ENCODE measurements at places on chromosomes 1 and 21.

DNA sequence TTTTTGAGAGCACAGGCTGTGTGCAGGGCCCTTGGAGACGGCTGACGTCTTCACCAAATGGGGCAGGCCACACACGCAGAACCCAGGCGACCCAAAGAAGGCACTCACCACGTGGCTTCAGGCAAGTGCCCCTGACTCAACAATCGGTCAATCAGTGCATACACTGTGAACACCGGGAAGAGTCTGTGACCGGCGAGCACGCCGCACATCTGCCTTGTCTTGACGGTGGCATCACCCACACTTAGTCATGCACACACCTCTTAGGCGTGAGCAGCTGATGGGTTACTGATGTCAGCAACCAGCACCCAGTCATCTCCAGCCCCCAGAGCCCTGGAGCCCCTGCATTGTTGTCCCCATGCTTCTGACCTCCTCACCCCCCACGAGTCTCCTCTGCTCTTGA, 4.9 kb upstream of the LRRC3 start:
- DNase-seq, result no peak

DNA sequence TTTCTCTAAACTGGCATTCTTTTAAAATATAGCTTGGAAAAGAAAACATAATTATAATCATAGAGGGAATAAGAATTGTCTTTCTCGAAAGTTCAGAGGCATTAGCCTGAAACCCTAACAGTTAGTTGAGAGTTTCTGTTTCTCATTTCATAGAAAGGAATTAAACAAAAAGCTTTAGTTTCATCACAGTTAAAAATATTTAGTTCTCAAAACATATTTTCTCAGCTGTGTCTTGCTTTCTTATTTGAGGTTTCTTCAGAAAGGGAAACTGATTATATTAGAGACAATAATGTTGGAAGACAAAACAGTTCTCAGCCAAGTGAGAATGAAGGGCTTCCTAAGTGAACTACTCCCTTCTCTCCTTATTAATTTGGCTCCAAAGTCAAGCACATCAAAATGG, 75.4 kb upstream of the C1orf105 start:
- no peak for DNase-seq

GRCh38 chr1:18761948-18762840, 97.3 kb downstream of the TAS1R2 start:
- no peak for DNase-seq

- no peak for DNase-seq
These were observed 364.5 kb upstream of the DUSP10 start for GRCh38 chr1:222106377-222106776.

GRCh38 chr21:41580758-41581554, 73.0 kb upstream of the TMPRSS2 start:
- no peak for DNase-seq

DNA sequence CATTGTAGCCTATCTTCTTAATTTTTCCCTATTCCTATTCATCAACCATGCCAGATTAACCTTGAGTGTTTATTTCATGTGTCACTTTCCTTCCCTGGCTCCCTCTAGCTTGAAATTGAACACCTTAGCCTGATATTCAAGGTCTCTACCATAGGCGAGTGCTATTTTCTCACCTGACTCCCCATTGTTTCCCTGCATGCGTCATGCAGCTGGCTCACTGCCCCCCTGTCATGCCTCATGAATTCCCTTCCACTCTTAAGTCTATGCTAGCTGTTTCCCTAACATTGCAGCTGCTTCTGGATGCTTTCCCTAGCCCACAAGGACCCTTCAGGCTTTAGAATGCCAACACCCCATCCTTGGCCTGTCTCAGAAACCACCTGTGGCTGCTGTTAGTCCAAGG, 56.7 kb upstream of the CD1D start:
- DNase-seq, result no peak

DNA sequence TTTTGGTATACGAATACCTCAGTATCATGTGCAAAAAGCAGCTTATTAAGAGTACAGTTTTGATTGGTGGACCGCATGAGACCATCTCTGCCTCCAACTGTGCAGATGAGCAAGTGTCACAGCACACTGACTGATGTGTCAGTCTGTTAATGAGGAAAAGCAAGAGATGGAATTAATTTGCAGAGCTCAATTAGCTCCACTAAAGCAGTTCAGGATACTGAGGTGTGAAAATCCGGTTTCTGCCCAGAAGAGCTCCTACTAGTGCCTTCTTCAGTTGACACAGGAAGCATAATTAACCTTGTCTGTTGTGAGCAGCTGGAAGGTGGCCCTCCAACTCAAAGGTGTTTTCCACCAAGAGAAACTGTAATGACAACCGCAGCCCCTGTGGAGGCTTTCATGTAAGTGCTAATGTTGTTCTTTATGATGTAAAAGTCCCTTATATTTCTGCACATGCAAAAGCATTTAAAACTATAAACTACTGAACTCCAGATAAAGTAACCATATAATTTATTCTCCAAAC, 44.3 kb downstream of the PCNX2 start:
- no peak for DNase-seq

GRCh38 chr1:220031287-220031686, 15.0 kb downstream of the EPRS1 start:
- DNase-seq, result no peak

- DNase-seq, result peak; percentile 92
These were observed 645 bp downstream of the IVNS1ABP start for GRCh38 chr1:185316163-185317033.

GRCh38 chr21:30680586-30680985, 37.9 kb downstream of the KRTAP20-3 start:
- no peak for DNase-seq

DNA sequence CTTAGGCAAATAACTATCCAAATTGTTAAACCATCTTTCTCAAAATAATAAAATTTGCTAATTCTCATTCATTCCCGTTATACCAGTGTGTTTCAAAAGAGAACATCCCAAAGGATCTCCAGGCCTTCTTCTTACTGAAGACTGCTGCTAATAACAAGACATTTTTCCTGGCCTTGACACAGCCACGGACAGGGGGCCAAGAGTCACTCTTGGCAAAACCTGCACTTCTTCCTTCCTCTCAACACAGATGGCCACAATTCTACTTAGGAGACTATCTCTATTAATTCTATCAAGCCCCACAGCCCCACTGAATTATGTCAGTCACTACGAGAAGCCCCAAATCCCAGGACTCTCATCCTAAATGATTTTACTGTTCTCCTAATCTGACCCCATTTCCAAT, 86.0 kb downstream of the EVI5 start:
- no peak for DNase-seq

- peak; percentile 73 for DNase-seq
These were observed 794 bp downstream of the NID1 start for GRCh38 chr1:236063919-236064673.

DNA sequence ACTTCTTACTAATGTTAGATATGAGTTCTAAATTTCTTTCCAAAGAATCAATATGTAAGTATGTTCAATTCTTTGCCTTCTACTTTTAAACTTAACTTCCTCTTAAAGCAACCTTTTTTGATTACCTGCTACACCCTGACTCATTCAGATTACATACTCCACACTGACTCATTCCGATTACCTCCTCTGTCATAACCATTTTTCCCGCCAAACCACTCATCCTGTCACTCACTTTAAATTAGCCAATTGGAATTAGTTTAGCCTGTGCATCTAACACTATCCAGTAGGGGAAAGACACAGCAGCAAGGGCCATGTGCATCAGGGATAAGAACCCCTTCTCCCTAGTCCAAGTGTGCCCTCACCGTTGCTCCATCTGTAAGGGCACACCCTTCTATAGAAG, 815.5 kb downstream of the BRINP3 start:
- peak; percentile 8 for DNase-seq

GRCh38 chr21:39105341-39105765, 77.9 kb downstream of the PSMG1 start:
- DNase-seq, result peak; percentile 35

DNA sequence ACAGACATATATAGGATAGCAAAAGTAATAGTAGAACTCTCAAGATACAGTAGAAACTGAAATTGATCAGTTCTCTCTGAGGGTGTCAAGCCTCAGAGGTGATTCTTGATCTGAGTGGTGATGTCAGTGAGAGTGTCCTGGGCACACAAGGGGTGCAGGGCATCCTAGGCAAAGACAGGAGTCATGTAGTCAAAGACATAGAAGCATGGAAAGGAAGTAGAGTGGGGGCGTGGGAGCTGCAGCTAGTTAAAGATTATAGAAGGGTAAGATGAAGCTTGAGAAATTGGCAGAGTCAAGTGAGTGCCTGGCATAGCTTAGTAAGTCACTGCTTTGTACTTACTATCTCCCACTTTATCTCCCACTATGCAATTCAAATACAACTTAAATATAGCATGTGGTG, 22.8 kb downstream of the CDC7 start:
- peak; percentile 14 for DNase-seq

GRCh38 chr1:22831729-22832413, 121.2 kb downstream of the EPHB2 start:
- peak; percentile 86 for DNase-seq

DNA sequence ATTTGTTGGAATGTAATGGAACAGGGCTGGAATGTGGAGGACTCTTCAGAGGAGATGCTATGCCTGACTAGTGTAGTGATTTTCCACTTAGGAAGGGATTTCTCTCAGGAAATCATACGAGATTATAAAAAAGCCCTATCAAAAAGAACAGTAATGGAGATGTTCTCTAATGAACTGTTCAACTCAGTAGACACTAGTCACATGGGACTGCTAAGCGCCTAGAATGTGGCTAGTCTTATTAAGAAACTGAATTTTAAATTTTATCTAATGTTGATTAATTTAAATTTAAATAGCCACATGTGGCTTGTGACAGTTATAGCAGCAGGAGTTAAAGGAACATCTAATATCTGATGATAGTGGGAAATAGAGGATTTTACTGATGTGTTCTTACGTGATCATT, 94.0 kb downstream of the SLC35F3 start:
- DNase-seq, result no peak

GRCh38 chr1:66439031-66439740, 94.8 kb upstream of the SGIP1 start:
- DNase-seq, result peak; percentile 68

DNA sequence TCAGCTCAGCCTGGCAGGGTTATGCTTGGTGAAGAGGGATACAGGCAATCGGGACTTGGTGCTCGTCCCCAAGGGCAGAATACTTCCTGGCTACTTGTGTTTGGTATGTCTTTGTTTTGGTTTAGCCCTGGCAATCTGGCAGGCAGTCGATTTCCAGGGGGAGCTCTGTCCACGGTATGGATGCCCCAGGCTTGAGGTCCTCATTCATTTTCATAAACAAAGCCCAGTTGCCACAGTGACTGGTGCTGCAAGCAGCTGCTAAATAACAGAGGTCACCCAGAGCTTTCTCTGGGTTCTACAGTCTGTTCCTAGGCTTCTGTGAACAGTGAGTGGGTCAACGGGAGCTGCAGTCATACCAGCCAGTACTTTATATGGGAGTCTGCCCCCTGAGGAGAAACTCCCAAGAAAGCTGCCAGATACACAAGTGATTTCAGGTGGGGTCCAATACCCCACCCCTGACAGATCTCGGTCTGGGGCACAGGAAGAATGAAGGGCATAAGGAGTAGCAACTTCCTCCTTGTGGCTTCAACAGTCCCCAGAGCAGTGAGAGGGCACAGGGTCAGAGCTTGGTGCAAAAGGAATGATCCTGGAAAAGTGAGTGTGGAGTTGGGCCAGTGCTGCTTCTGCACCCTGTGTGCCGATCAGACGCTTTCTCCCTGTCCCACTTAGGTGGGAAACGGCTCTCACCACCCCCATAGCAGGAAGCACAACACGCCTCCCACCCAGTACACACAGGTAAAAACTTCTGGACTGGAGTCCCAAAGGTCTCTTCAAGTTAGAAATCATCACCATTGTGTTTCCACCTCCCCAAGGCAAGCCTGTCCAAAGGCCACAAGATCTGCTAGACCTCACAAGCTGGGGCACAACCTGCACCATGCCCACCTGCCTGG, 55.5 kb downstream of the TGFBR3 start:
- DNase-seq, result peak; percentile 92

GRCh38 chr1:108560189-108560873, 431 bp downstream of the EEIG2 start:
- peak; percentile 38 for DNase-seq

- peak; percentile 62 for DNase-seq
These were observed 5.0 kb downstream of the RABGGTB start for GRCh38 chr1:75791022-75791421.

- DNase-seq, result no peak
These were observed 110.3 kb downstream of the TIAM1 start for GRCh38 chr21:31233711-31234110.

- no peak for DNase-seq
These were observed 58.5 kb upstream of the LRRC8D start for GRCh38 chr1:89762386-89762778.

DNA sequence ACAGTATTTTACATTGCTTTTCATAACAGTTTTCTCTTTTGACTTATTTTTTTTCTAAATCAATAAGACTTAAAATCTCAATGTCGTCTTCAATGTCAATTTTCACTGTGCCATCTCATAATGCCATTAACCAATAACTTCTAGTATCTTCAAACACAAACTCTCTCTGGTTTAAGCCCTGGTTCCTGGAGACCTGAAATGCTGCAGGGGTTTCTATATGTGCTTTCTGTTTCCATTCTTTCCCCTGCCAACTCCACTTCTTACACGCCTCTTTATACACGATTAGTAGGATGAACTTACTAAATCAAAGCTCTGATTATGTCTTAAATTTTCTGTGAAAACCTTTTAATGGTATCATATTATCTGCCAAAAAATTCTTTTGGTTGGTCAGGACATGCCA, 191.4 kb downstream of the AMY1C start:
- DNase-seq, result no peak

DNA sequence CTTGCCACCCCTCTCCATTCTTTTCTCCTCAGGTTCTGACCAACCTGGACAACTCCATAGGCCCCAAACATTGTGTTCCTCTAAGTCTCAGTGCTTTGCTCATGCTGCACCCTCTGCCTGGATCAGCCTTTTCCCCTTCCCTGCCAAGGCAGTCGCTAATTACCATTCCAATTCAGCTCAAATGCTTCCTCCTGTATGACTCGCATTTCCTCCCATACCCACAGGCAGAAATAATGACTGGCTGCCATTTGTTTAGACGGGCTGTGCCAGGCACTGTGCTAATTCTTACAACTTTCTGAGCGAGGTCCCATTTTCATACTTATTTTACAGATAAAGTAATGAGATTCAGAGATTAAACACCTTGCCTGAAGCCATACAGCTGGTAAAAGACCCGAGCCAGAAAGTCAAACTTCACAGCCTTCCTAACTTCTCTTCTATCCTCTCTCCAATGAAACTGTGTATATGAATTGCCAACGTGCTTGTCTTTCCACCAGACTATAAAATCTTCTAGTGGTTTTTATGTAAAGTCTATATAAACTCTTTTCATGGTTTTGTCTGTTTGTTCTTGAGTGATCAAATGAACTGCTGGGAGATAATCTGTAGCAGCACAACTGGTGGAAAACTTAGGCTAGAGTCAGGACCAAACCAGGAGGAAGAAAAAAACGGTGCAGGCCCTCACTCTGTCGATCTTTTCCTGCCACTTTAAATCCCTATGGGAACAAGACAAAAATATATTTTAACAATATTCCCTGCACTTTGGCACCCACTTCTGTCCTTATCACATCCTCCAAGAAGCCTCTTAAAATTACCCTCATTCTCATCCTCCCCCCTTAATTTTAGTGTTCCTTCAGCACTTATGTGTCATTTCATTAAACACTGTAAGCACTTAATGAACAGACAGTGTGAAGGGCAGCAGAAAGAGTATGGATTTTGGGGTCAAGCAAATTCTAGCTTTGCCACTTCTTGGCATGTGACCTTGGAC, 33.7 kb downstream of the RAB3B start:
- peak; percentile 33 for DNase-seq

Measured in iris pigment epithelial cell (primary cell).